Stimulated activated CD8-positive, alpha-beta memory T cell treated with anti-CD3 and anti-CD28 coated beads, Interleukin-7, amount 100 ng/mL, for 24 hours (primary cell): ENCODE measurements at places on chromosomes 2 and 18.

- no peak for DNase-seq
Observed at GRCh38 chr2:139045524-139045923, 265.3 kb upstream of the NXPH2 start.

- DNase-seq: no peak
Observed at GRCh38 chr2:1701020-1701419, 43.3 kb downstream of the PXDN start.

DNA sequence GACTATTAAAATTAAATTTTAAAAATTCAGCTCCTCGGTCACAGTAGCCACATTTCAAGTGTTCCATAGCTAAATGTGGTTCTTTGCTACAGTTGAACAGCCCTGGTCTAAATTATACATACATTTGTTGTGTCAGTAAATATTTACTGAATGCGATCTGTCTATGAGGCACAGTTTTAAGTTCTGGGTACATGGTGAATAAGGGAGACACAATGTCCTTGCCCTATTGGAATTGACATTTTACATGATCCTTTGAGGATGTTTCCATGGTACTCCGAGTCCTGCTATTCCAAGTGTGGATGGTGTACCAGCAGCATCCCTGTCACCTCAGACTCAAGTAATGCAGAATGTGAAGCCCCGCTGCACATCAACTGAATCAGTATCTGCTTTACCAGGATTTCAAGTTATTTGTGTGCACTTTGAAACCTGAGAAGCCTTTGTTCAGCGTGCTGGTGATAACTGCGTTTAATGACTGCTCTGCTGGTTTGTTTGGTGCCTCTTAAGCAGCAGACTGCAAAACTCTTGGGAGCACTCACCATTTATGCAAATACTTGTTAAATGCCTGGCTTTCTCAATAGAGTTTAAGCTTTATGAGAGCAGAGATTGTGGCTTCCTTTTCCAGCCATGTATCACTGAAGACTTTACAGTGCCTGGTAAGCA, 1.5 kb downstream of the GALNT1 start:
- DNase-seq: no peak

DNA sequence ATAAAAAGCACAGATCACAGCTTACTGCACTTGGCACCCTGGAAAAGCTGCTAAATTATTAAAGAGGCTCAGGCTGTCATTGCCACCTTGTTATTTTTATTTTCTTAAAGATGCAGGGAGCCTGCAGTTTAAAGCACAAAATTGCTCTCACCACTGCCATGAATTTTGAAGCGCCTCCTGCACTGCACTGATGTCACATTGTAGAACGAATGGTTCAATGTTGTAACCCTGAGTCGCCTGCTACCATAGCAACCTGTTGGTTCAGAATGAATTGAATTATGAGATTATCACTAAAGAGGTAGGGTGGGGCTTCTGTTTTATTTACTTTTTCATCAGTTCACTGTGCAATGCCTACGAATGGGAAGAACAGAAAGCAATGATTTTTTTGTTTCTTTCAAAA, 16.5 kb downstream of the SCG2 start:
- no peak for DNase-seq

GRCh38 chr2:236628981-236629605, 59.5 kb downstream of the ACKR3 start:
- DNase-seq: no peak

GRCh38 chr18:56152551-56153310, 485.7 kb downstream of the TXNL1 start:
- no peak for DNase-seq

GRCh38 chr18:49961271-49961670, 147.9 kb upstream of the ACAA2 start:
- no peak for DNase-seq

DNA sequence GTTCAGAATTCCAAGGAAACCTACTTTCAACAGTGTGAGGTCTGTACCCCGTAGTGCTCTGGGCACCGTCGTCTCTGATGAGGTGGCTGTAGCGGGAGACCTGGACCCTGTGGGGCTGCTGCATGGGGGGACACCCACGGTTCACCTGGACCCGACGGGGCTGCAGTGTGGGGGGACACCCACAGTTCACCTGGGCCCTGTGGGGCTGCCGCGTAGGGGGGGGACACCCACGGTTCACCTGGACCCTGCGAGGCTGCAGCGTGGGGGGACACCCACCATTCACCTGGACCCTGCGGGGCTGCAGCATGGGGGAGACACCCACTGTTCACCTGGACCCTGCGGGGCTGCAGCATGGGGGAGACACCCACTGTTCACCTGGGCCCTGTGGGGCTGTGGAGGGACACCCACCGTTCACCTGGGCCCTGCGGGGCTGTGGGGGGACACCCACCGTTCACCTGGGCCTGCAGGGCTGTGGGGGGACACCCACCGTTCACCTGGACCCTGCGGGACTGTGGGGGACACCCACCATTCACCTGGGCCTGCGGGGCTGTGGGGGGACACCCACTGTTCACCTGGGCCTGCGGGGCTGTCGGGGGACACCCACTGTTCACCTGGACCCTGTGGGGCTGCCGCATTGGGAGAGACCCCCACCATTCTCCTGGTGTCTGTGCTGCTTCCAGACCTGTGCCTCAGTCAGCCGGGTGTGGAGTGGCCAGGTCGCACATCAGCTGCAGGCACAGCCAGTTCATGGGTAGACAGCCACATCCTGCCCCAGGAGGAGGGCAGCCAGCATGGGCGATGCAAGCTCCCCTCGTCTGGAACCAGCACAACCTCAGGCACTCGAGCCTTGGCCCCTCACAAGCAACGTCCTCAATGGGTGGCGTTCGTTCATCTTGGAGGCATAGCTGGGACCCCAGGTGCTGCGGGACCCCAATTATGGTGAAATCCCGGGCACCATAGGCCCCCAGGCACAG, 114.5 kb downstream of the TMEM18 start:
- DNase-seq: no peak

DNA sequence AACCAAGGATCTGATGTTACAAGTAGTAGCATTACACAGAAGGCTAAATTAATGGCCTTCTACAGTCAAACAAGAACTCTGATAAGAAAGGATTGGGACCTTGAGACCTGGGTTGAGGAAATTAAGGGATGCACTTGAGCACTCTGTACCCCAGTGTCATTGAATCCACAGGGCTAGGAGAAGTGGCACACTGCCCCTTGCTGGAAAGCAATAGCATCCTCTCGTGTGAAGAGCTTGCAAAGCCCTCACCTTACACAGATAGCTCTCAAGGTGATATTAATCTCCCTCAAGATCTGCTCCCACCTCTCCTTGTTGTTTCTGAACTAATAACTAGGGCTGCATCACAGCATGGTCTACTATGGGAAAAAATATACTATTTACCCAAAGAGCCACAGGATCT, 26.5 kb upstream of the CHST9 start:
- no peak for DNase-seq

GRCh38 chr2:6325616-6326015, 540.1 kb downstream of the CMPK2 start:
- DNase-seq: no peak

GRCh38 chr18:59423259-59423658, 64.2 kb upstream of the LMAN1 start:
- DNase-seq: no peak
